ENCODE measurements at places on chromosomes 1 and 21. TPM values are rescaled to one million over a fixed set of nuclear protein-coding genes. Genes with fewer than 3 reads are reported as not detected.

GRCh38 chr1:55724551-55725325 is 509.6 kb upstream of the USP24 start:
- DNase-seq, result no peak

Gene UBL4B
- not detected for total RNA-seq

Gene TPTE
- not detected for total RNA-seq

Gene OR2M3
- not detected for total RNA-seq

Gene POU3F1
- not detected for total RNA-seq
